Activated CD4-positive, alpha-beta T cell treated with anti-CD3 and anti-CD28 coated beads for 24 hours (primary cell): ENCODE measurements at places on chromosomes 5 and 9.

DNA sequence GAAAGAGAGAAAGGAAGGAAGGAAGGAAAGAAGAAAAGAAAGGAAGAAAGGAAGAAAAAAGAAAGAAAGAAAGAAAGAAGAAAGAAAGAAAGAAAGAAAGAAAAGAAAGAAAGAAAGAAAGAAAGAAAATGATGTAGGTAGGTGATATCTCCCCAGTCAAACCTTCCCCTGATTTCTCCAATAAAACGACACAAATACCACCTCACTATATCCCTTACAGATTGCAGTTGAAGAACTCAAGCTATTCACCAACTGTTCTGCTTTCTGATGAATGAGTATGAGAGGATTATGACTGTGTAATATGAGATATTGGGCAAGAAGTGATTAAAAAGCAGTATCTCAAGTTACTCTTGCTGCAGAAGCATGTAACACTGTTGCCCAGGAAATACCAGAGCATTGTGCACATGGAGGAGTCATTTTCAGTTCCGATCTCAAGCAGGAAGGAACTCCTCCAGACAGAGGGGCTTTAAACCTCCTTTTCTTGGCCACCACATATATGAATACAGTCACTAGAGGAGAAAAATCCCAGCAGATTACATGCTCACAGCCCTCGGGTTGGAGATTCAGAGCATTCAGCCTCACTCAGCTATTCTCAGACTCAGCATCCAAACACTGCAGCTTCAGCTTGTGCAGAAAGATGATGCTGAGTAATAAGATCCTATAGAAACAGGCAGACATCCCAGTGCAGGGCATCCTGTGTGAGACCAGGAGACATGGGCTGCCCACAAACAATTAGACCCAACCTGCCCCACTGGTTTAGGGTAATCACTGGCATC, 61.4 kb downstream of the UGCG start:
- DNase-seq: no peak

- no peak for DNase-seq
These were observed 43.6 kb upstream of the CLINT1 start for GRCh38 chr5:157902449-157903116.

- DNase-seq: no peak
These were observed 14.2 kb downstream of the TCERG1 start for GRCh38 chr5:146461319-146461718.

DNA sequence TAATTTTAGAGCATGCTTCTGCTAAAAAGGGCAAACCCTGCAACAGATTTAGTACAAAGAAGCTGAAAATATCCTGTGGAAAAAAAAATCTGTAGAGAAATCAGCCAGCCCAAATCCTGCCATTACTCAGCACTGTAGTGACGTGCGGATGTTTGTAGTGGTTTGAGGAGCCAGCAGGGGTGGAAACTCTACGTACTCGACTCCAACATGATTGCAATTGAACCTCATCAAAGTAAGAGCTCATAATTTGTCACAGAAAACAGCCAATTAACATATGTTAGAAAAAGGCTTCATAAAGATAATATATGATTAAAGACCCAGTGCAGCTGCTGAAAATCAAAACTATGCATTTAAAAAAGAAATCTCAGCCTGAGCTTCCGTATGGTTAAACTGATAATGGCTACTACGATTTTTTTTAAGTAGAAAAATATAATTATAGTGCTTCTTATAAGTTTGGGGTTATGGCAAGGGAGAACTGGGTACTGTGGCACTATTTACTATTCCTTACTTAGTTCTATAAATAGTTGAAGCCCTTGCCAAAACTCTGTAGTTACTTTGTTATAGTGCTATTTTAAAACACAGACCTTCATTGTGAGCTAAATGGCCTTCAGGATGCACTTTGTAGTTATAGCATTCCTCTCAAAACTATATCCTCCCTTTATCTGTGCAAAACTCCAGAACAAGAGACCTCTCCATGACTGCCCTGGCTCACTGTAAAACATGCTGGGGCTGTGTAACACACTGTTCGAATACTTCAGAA, 49.4 kb downstream of the MEF2C start:
- DNase-seq: peak; percentile 4

DNA sequence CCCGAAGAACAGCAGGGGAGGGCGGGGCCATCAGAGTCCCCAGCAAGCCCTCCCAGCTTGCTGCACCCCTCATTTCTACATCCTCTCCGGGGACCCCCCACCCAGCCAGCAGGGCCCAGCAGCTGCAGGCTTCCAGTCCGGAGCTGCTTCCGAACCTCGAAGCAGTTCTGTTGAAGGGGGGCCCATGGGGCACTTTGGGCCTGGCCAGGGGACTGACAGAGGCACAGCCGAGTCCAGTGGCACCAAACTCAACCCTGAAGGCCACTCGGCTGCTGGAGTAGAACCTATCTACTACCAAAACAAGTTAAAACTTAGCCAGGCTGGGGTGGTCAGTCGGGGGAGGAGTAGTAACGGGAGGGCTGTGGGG, 8.1 kb upstream of the CCDC187 start:
- no peak for DNase-seq

DNA sequence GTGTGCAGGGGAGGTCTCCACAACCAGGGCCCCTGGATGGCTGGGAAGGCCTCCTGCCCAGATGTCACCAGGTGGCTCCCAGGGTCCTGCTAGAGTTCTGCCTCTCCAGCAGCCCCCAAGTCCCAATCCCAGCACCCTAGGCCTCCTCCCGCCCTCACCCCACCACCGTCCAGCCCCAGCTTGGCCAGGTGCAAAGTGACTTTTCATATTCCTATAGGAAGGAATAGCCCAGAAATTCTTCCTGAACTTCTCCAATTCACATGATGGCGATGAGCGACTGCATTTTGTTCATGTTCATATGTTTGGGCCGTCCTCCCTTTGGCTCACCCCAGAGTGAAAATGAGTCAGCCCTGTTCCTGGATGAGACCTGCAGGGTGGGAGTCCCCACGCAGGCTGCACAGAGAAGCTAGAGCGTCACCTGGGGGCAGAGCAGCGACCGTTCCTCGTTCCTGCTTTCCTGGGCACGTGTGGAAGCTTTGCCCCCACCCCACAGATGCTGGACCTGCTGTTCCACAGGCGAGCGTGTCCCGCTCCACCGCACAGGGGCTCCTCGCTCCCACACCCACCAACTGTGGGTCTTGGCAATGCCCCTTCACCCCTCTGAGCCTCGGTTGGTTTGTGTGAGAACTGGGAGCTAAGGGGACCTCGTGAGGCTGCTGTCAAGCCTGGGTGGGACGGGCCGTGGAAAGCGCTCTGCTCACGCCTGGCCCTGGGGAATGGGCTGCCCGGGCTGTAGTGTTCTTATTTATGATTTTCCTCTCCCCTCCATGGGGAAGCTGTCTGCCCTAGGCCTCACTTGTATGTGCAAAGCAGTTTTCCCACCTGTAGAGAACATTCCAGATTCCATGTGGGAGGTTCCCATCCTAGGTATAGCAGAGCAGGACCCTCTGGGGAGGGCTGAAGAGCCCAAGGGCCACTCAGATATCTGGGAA, 6.9 kb downstream of the MRPS2 start:
- DNase-seq: no peak

GRCh38 chr5:14270209-14270702, 127.1 kb downstream of the TRIO start:
- DNase-seq: no peak

- DNase-seq: no peak
These were observed 114.6 kb downstream of the MTX3 start for GRCh38 chr5:79876456-79876855.

DNA sequence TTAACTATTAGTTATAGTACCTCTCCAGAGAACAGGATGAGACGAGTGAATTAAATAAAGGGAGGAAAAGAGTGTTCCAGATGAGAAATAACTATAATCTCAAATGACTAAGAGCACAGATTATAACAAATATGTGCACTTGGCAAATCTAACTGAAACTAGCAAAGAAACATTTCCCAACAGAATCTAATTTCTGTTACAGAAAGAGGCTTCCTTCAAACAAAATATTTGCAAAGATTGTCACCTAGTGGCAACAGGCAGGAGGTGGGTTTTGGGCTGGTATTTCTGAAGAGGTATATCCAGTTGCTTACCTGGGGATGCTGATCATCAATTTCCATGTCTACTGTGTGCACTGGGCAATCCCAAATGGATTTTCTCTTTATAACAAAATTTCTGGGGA, 5.6 kb upstream of the SPDL1 start:
- DNase-seq: no peak
